Astrocyte of the hippocampus (primary cell): ENCODE measurements at places on chromosomes 2 and 18.
A peak's percentile ranks its signal among the peaks of the same experiment; 100 is the strongest.

- DNase-seq: no peak
Measured at GRCh38 chr2:232505856-232506255, 14.3 kb upstream of the PRSS56 start.

DNA sequence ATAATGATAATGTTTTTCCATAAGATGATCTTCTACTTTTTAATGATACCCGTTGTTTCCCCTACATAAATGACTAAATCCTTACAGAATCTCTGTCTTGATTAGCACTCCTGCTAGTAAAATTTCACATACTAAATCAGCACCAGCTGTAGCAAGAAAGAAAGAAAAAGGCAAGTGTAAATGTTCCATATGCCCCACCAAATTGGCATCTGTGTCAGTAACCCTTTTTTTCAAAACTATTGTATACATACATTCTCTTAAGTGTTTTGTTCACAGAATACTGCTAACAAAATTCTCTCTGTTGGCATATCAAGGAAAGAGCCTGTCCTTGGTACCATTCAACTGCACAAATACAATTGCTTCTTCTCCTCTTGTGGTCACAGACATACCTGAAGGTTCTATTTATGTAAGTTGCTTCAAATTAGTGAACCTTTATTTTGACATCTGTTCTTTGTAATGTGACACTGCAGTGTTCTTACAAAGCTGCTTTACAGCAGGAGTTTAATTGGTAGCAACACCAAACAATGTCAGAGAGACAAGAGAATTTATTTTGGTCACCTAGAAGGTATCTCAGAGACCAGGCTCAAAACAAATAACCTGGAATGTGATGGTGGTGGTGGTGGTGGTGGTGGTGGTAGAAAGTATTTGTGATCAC, 641.9 kb downstream of the ZEB2 start:
- peak; percentile 8 for DNase-seq

DNA sequence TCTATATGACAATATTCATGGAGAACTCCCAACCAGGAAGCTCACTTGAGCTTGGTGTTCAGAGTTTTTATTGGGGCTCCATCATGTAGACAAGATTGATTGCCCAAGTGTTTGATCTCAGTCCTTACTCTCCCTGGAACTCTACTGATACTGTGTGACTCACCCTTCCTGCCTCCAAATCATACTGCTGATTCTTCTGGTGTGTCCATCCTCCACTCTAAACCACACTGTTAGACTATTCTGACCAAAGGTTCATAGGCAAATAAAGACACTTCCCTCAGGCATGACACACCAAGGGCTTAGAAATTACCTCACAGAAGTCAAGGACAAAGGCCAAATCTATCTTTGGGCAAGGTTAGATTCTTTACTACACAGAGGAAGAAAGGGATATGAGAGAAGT, 107.9 kb upstream of the CDH20 start:
- DNase-seq: peak; percentile 1

DNA sequence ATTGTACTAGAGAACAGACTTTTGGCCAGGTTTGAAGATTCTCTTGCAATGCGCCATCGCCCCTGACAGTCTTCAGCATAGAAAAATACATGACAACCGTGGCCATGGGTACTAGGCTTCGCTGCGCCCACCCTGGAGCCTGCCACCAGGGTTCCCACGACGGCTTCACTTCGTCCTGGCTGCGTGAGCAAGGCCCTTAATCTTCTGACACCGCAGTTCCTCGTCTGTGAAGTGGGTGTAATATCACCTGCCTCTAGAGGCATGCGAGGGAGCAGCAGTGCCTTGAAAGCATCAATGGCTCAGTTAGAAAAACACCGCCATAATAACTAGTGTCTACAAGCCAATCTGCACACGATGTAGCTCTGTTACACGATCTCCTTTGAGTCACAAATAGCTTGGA, 175.2 kb upstream of the HS6ST1 start:
- DNase-seq: no peak

GRCh38 chr2:100278986-100279385, 43.3 kb downstream of the LONRF2 start:
- no peak for DNase-seq

- no peak for DNase-seq
Measured at GRCh38 chr2:99789849-99790248, 300.0 kb upstream of the REV1 start.

- peak; percentile 82 for DNase-seq
Measured at GRCh38 chr2:30026091-30027055, 105.0 kb upstream of the ALK start.

GRCh38 chr2:118970396-118971135, 28.6 kb downstream of the MARCO start:
- no peak for DNase-seq

- DNase-seq: peak; percentile 36
Measured at GRCh38 chr2:238320648-238321281, 447 bp downstream of the TRAF3IP1 start.

GRCh38 chr2:230053753-230054478, 14.8 kb downstream of the SLC16A14 start:
- peak; percentile 79 for DNase-seq

GRCh38 chr2:201084863-201085262, 13.1 kb downstream of the NDUFB3 start:
- DNase-seq: no peak

DNA sequence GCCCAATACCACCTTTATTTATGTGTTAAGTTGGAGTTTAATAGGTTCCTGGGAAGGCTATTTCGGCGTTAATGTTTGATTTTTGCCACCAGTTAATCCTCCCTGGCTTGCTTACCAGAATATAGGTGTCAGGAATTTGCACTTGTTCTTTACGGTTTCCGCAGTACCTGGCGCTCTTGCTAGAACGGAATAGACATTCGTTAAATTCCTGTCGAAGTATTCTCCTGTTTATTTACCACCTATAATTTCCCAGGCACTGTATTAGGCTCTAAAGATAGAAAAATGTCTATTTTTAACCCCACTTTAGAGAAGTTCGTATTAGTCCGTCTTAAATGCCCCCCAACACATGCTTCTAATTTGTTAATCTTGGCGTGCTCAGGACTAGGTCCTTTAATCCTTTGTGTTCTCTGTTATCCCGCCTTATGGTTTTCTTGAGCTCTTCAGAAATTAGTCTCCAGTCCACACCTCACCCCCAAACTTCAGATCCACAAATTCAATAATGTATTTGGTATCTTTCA, 575 bp downstream of the CCDC150 start:
- DNase-seq: no peak

- DNase-seq: peak; percentile 35
Measured at GRCh38 chr2:44768438-44769236, 172.9 kb upstream of the SIX3 start.

DNA sequence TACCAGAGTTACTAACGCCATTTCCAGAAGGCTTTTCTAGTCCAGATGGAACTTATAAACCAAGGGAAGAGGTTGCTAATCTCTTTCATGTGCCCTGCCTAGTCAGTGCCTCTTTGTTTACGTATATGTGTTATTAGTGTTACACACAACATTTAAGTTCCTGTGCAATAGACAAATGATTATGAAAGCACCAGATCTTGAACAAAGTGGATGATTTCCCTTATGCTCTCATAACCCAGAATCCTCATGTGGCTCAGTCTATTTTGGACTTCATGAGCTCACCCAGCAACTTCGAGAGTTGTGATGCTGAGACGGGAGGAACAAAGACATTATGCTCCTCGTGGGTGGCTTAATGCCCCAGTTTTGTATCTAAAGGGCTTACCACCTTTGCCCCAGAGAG, 214.4 kb upstream of the SP5 start:
- DNase-seq: no peak

GRCh38 chr18:9174302-9174701, 37.7 kb downstream of the ANKRD12 start:
- no peak for DNase-seq

- DNase-seq: no peak
Measured at GRCh38 chr2:60424233-60424632, 129.2 kb downstream of the BCL11A start.

DNA sequence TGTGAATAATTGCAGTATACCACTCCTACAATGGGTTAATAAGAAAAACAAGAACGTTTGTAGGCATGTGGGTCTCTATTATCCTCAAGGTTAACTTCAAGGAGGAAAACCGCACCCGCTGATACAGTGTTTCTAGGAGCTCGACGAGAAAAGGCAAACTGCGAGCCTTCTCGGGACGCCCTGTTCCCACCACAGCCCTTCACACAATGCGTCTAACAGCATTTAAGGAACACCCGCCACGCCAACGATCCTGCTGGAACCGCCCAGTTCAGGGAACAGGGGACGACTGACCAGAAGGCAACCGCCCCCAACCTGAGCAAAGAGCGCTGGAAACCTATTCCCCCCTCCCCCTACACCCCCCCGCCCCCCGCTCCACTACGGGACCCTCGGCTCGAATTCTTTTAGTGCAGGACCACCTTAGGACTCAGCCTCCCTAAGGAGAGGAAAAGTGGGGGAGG, 710 bp upstream of the TMSB10 start:
- DNase-seq: peak; percentile 70

- DNase-seq: no peak
Measured at GRCh38 chr2:128342550-128342949, 23.9 kb upstream of the HS6ST1 start.

DNA sequence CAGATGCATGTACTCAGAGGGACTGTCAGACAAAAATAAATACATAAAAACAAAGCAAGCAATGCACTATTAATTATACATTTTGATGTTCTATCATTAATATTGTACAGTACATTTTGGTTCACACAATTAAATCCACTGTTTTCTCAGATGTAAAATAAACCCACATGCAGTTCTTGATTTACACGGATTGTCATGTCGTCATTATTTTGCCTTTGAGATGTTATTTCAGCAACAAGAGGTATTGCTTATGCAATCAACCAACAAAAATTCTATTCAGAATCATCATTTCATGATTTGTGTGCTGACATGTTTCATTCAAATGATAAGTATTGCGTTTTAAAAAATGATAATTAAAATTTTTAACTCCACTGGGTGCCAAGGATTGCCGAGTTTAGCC, 79.2 kb downstream of the TSHZ1 start:
- no peak for DNase-seq

DNA sequence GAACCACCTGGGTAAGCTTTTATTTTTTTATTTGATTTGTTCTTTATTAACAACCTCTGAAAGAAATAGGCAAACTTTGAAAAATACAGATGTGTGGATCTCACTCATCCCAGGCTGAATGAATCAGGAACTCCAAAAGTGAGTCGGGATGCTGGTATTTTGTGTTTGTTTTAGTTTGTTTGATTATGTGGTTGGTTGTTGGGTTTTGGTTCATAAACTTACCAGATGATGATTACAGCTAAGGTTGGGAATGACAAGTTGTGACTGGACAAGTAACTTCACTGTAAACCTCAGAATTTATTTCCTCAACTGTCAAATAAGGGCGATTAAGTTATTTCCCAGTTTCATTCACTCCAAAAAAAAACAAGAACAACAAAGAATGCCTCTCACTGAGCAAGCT, 80.5 kb upstream of the KIF5C start:
- DNase-seq: peak; percentile 28

- DNase-seq: no peak
Measured at GRCh38 chr2:71689968-71690834, 236.8 kb downstream of the DYSF start.

DNA sequence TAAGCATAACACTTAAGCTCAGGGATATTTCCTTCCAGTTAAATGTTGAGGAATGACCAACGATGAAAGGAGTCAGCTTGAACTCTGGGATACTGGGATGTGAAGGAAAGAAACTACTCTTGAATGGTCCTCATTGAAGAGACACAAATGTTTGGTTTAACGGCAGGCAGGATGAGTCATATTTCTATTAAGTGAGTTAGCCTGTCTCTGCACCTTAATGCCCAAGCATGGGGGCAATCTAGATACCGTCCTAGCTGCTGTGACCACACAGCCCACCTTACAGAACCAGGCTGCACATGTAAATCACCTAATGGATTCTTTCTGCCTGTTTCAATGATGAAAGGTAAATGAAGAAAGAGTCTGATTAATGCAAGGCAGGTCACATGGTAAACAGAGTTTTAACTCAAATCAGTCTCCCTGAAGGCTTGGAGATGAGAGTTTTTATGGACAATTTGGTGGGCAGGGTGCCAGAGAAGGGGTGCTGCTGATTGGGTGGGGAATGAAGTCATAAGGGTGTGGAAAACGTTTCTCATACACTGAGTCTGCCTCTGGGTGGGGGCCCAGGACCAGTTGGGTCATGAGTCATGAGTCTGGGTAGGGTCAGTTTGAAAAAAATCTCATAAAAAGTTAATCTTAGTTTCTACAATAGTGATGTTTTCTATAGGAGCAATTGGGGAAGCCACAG, 144.6 kb upstream of the MMADHC start:
- no peak for DNase-seq

DNA sequence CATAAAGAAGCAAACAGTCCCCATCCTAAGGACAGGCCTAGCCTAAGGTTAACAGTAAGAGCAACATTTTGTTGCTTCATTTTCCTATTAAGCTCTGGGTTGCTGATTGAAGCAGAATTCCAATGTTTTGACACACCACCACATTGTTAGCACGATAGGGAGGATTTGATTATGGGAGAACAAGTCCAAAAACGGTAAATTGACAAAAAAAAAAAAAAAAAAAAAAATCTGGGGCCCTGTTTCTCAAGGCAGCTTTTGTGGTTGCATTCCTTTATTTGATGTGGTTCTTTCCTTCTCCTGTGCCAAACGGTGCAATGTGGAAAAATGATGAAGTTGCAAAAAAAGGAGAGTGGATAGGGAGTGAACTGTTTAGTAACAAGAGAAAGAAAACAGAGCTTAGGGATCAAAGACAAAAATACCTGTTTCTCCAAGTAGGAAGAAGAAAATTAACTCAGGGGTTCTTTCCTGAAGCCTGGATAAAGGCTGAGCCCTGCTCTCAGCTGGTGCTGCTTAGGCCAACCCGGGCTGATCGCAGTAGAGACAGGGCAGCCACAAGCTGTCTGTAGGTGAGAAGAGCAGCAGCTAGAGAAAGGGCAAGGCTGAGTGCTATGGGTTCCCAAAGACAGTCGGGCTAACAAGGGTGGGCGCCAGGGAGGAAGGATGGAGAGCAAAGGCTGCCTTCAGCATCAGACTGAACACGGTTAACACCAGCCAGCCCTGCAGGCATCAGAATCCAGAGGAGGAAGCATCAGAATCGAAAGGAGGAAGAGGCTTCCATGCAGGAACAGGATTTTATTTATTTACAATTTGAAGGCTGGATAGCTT, 167.8 kb upstream of the FOSL2 start:
- peak; percentile 93 for DNase-seq

DNA sequence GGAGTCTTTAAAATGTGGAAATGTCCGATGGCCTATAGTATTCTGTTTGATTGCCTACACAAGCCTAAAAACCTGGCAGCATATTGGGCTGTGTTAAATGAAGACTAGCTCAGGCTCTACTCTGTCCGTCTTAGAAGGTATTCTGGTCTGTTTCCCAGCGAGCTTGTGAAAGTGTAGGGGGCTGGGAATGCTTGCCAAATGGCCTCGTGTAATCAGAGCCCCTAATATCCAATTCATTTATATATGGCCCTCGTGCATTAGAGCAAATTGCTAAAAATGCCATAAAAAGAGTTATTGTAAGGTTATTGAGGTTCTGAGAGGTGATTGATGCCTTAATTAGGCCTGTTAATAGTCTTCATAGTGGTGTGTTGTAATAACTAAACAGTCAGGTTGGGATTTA, 1500.4 kb downstream of the DPP10 start:
- DNase-seq: no peak
